ENCODE measurements at places on chromosomes 6 and 20.

- DNase-seq, result no peak
These were observed 135.1 kb downstream of the TMEM242 start for GRCh38 chr6:157188213-157188612.

DNA sequence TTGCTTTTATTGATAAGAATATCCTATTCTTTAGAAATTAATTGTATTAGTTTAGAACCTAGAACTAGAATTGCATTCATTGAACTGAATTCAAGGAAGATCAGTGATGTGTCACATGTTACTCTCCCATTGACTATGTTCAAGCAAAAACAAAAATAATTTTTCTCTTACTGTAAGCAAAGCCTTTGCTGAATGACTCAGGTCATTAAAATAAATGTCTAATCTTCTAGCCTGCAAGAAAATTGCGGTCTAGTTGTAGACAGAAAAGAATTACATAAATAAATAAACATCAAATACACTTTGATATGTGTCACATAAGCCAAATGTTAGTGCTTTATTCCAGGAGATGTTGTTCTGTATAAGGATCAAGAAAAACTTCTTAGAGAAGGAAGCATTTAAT is 387.9 kb downstream of the ADGRB3 start:
- DNase-seq, result peak; percentile 62

- no peak for DNase-seq
These were observed 19.7 kb upstream of the HTR1B start for GRCh38 chr6:77482981-77483380.

DNA sequence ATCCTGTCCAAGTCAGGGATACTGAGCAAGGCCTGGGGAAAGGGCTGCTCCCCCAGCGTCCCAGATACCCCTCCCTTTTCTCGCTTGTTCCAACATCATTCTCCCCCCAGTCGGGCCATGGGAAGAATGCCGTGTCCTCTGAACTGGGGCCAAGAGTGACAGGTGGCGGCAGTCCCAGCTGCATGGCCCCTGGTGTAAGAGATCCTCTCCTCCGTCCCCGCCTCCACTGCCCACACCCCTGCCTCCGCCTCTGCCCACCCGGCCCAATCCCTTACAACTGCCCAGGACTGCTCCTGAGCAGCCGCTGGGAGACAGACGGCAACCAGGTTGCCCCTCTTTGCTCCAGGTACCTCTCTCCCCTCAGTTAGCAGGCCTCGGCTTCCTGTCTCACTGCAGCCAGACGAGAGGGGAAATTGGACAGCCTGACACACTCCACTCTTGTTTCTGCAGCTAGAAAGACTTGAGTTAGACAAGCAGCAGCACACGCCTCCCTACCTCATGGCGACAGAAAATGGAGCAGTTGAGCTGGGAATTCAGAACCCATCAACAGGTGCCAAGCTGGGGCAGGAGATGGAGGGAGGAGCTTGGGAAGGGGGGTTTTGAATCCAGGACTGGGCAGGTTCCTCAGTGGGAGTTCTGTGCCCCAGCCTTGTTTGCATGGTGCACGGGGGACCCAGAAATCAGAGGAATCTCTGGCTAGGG is at the start of gene MYLK2:
Gene MYLK2, plus strand, starts transcription at position 274 of the 702 bp plus-strand sequence. Its CDS starts 225 bp downstream, at position 499.
- no peak for DNase-seq

DNA sequence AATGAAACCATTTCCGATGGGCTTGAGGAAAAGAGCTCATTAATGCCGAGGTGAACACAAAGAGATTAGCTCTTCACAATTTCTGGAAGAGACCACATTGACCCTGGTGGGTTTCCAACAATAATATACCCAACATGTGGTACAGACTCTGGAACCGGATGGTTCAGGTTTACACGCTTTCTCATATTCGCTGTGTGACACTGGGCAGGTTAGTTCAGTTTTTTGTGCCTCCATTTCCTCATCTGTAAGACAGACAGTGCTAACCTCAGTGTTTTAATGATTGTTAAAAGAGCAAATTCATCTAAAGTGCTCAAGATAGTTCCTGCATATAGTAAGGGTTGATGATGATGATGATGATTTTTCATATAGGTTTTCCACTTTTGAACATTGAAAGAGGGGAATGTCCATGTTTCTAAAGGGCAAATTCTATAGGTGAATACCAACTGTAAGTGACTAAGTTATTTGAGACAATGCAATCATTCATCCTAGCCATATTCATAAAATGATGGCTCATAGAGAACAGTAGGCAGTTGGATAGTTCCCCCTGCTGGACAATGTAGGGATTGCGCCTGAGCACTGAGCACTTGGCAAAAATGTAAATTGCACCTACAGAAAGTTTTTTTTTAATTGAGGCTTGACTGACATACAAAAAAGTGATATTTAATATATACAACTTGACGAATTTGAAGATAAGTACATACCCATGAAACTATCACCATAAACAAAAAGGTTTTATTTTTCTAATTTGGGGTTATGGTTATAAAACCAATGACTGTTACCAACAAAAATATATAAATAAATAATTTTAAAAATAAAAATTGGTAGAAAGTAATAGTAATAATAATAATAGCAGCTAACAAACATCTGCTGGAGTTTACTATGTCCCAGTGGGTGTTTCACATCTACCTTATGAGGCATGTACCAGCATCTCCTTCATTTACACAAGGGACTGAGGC is 2.1 kb upstream of the PERP start:
- DNase-seq, result no peak

DNA sequence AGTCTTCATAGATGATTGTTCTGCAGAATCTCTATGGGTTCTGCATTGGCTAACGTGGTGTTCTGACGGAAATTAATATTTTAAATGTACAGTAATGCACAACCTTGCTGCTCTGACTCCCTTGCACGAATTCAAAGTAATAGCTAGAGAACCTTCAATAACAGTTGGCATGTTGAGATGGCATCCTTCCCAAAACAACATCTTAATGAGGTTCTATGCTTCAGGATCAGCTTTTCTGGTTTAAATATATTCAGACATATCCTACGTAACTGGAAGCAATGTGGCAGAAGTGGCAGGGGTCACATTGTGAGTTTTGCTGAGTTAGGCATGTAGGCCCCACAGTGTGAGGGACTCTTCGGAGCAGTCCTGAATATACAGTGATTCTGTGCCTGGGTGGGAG is 25.7 kb downstream of the DSE start:
- no peak for DNase-seq

GRCh38 chr6:131894493-131895424 is 56.4 kb downstream of the CCN2 start:
- no peak for DNase-seq
